GM12878 (cell line): ENCODE measurements at places on chromosomes 2 and 18.

- DNase-seq = no peak
Observed at GRCh38 chr2:44016282-44016681, 20.5 kb upstream of the LRPPRC start.

DNA sequence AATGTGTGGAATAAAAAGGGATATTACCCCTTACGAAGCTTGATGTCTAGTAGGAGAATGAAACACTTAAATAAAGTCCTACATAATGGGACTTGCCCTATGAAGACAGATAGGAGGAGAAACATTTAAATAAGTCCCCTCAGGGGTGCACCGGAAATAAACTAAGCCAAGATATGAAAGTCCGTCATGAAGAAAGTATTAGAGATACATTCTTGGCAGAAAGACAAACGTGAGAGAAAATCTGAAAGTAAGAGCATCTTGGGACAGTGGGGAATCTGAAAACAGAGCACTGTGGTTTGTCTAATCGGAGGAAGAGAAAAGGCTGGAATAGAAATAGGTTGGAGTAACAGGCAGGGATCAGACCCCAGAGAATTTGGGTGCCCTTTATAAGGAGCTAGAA lies 516.9 kb upstream of the DSEL start:
- no peak for DNase-seq

GRCh38 chr2:64899081-64899865 lies 89.9 kb upstream of the SLC1A4 start:
- DNase-seq = no peak

DNA sequence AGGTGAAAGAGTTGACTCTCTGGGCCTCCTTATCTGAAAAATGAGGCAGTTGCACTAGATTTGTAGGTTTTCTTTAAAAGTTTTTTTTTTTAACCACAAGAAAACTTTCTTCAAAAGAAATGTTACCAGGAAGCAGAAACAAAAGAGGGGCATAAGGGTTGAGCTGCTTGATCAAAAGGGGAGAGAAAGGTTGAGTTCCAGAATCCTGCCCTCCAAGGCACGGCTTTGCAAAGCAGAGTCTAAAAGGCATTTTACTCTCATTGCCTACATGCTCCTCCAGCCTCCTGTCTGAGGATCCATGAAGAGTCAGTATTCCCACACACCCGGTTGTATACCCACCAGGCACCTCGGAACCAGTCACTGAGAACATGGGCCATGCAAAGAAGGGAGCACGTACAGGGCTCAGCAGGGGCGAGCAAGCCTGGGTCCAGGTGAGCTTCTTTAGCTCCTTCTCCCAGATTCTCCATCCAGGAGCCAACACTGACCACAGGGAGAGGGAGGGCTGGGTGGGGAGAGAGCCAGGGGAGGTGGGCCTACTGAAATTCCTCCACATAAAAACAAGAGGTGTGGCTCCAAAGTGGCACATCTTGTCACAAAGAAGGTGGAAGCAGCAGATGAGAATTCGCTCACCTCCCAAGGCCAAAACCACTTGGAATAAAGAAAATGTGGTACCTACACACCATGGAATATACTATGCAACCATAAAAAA lies 116.0 kb upstream of the EPC2 start:
- DNase-seq = no peak

DNA sequence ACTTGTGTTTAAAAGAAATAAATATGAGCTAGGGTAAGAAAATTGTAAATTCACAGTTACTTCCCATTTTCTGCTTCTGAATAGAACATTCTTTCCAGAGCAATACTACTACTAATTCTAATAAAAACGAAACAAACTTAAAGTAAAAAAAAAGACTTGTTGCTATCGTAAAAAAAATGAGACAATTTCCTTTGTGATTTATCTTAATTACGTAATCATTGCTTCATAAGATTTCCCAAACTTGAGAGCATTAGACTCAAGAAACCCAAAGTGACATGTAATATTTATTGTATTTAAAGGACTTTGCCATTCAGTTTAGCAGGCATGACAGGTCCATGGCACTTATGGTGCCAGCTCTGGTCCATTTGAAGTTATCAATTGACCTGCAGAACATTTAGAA lies 153.8 kb downstream of the AQP4 start:
- no peak for DNase-seq

GRCh38 chr2:127597984-127598380 lies 48.0 kb upstream of the GPR17 start:
- DNase-seq = no peak

DNA sequence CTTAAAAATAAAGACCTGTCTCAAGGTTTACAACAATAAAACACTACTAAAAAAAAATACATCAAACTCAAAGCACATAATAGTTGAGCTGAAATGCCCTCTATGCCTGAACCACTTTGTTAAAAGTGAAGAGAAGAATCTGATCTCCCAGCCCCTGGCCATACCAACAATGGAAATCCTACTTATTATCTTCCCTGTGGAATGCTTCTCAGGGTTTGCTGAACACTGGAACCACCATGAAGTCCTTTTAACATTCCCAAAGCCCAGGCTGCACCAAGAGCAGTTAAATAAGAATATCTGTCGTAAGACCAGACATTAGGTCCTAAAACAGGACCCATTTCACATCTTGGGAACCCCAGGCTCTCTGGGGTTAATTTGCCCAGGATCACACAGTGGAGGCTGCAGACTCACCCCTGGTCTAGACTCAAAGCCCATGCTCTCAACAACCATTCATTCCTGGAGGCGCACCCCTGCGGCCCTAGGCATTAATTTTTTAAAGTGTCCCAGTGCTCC lies 285.8 kb downstream of the STK39 start:
- no peak for DNase-seq

- no peak for DNase-seq
Observed at GRCh38 chr2:36740061-36740460, 43.6 kb downstream of the VIT start.

- DNase-seq = no peak
Observed at GRCh38 chr2:144083211-144083610, 436.7 kb downstream of the ZEB2 start.

- no peak for DNase-seq
Observed at GRCh38 chr2:233101816-233102215, 41.7 kb downstream of the INPP5D start.

DNA sequence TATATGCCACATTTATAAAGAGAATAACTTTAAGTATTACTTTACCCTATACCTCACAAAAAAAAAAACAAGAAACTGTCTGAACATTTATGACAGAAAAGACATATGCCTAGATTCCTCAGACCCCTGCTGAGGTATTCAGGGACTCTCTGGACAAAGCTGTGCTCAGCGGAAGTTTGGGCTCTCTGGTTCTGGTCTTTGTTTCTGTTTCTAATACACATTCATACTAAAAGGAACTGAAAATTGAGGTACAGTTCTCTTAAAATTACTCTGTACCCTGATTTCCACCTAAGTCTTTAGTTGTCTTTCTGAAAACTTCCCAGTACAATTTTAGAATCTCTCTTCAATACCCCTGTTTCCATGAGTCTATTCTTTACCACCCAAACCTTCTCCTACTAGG lies 160.3 kb downstream of the IKZF2 start:
- no peak for DNase-seq

- DNase-seq = no peak
Observed at GRCh38 chr2:117785740-117786139, 28.8 kb upstream of the DDX18 start.

DNA sequence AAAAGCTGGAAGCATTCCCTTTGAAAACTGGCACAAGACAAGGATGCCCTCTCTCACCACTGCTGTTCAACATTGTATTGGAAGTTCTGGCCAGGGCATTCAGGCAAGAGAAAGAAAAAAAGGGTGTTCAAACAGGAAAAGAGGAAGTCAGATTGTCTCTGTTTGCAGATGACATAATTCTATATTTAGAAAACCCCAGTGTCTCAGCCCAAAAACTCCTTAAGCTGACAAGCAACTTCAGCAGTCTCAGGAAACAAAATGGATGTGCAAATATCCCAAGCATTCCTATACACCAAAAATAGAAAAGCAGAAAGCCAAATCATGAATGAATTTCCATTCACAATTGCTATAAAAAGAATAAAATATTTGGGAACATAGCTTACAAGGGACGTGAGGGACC lies 11.1 kb downstream of the SLC8A1 start:
- DNase-seq = no peak

DNA sequence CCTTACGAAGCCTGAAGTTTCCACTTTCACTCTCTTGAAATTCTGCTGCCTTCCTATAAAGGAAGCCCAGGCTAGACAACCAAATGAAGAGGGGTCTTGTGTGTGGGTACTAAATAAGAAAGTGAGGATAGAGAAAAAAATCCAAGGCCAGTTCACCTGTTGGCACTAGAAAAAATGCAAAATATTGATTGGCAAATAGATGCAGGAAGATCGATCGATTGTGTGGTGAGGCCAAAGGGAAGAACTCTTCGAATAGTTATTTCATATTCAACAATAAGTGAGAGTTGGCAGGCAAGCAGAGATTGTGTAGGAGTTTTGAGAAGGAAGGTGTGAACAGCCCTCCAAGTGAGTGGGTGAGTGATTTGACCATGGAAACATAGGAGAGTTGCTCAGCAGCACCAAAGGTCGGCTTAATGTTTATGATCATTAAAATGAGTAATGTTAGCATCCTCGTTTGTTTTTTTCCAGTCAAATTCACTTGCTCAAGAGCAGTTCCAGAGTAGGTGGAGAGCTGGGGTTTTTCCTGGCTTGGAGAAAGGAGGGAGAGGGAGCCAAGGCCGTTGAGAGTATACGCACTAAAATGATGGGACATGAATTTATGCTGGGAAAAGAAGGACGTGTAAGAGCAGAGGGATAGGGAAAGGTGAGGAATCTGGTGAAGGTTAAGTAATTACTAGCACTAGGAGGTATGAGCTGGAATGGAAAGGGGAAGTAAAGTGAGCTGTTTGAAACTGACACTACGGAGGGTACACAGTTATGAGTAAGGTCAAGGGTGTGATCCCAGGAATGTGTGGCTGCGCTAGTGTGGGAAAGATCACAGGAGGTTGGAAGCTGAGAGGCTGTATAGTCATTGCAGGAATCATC lies 1.1 kb upstream of the NAPG start:
- DNase-seq = no peak

GRCh38 chr2:151654085-151654484 lies 80.2 kb downstream of the NEB start:
- DNase-seq = no peak

- no peak for DNase-seq
Observed at GRCh38 chr2:192073878-192074277, 120.9 kb downstream of the TMEFF2 start.

DNA sequence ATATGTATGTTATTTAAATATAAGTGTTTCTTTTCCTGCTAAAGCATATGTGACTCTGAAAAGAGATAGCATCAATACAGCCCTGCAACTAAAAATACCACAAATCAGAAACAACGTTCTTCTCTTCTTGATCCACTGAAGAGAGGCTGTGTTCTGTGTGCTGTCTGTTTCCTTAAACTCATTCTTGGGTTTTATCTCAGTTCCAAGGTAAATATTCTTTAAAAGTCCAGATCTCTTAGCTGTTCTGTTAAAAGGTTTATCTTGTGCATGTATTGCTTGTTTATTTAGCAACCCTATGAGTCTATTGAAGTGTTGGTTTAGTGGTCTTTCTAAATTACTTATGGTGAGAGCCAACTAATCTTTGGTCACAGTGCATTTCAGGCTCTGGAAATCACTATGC lies 173.3 kb upstream of the NT5C1B start:
- DNase-seq = no peak

GRCh38 chr2:239252801-239253200 lies 148.0 kb downstream of the HDAC4 start:
- no peak for DNase-seq

DNA sequence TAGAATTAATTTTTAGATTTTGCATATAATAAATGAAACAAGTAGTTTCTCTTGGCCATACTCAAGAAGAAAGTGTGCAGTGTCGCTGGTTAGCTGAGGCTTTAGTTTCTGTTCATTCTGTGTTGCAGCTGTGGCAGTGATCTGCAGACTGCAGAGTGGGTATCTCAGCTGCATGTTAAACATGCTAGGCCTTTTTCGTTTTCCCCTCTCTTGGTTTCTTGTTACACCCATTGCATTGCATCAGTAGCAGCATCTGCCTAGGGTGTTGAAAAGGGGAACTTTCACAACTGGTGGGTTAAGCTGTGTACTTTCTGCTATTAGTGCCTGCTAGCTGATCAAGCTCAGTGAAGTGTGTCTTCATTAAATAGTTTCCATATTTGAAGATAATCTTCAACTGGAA lies 51.3 kb downstream of the ACSL3 start:
- DNase-seq = peak; percentile 92

GRCh38 chr2:120650022-120650644 lies 85.5 kb upstream of the GLI2 start:
- no peak for DNase-seq

DNA sequence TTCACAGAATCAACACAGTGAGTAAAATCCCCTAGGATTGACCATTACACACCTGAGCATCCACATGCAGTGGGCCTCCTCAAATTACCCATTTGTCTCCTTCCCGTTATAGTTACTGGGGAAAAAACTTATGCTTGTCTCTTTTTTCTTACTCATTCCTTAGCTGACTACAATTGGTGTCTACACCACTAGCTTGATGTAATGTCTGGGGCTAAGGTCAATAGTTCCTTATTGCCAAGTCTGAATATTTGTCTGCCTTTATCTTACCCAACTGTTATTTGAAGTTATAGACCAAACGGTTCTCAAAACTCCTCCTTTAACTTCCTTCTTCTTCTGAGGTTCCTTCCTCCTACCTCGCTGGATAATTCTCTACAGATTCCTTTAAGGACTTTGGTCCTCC lies 41.9 kb upstream of the TMEM17 start:
- DNase-seq = no peak

- no peak for DNase-seq
Observed at GRCh38 chr18:34494359-34494696, 215.8 kb upstream of the DTNA start.

DNA sequence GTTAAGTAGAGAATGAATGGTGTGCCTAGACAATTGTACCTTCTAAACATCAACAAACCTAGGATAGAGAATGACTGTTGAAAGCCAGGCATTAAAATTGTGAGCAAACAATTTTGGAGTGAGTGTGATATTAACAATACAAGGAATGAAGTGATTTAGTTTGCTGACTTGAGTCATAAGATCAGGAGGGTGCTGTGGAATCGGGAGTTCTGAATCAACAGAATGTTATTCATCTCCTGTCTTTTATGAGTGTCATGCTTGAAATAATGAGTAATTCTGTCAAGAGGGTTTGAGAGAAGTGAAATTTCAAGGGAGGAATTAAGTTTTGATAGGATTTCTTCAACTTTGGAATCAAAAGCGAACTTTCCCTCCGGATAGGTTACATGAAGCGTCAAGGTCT lies 214.4 kb upstream of the DSEL start:
- no peak for DNase-seq

DNA sequence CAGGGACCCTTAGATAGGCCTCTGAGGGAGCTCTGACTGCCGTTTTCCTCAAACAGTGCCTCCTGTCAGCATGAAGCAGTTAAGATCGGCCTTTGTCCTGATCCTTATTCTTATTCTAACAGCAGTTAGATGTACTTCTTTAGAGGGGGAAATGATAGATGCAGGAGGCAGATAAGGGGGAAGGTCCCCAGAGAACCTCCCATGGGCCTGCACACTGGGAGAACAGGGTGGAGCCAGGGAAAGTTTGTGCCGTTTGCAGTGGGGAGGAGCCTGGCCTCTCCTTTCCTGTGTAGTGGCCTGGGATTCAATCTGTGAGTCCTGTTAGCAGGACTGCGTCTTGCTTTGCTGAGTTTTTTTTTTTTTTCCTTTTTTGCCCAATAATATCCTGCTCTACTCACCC lies 7.9 kb upstream of the INPP4A start:
- DNase-seq = no peak

- DNase-seq = no peak
Observed at GRCh38 chr18:34077599-34077998, 147.1 kb downstream of the NOL4 start.
